Upper lobe of left lung (tissue), 6 donors: ENCODE measurements at places on chromosomes 3 and 15. TPM values are rescaled to one million over a fixed set of nuclear protein-coding genes. Genes with fewer than 3 reads are reported as not detected.

The SPINT1 gene
- total RNA-seq, result 99.3 TPM

The GPR62 gene
- not detected for total RNA-seq

The CDC25A gene
- not detected for total RNA-seq

The HDC gene
- total RNA-seq, result 0.30 TPM

The GOLGA8K gene
- 2.6 TPM for total RNA-seq

The NMD3 gene
- total RNA-seq, result 23.0 TPM

The WDR48 gene
- 19.8 TPM for total RNA-seq

The GOLGA6L7 gene
- total RNA-seq, result not detected

The CCPG1 gene
- 88.9 TPM for total RNA-seq

The TERC gene
- total RNA-seq, result 41.9 TPM

The KCNMB2 gene
- total RNA-seq, result 3.0 TPM
